ENCODE measurements at places on chromosomes 1 and 21.

GRCh38 chr1:227758366-227758765 is 23.1 kb downstream of the SNAP47 start:
- DNase-seq, result no peak

- no peak for DNase-seq
Measured at GRCh38 chr21:22280851-22281250, 1282.6 kb downstream of the NCAM2 start.

- DNase-seq, result no peak
Measured at GRCh38 chr21:33332143-33332542, 7.4 kb downstream of the IFNAR1 start.

- no peak for DNase-seq
Measured at GRCh38 chr1:155269381-155269780, 3.9 kb downstream of the CLK2 start.

- DNase-seq, result no peak
Measured at GRCh38 chr1:78032996-78033796, 12.6 kb upstream of the GIPC2 start.

Measured in NCI-H2107 (cell line).